ENCODE measurements at places on chromosomes 5 and 9.

- peak overlapping the region; percentile 76 for H3K4me3 ChIP-seq
- peaks cover under 1% of the 10 kb centered on the region for H3K36me3 ChIP-seq
- H3K27me3 ChIP-seq: no peaks in the 10 kb centered on the region
These were observed 586 bp downstream of the TXN start for GRCh38 chr9:110255463-110256379.

- H3K27ac ChIP-seq: no peak overlapping the region
- H3K27me3 ChIP-seq: no peaks in the 10 kb centered on the region
- no peak for DNase-seq
- no peaks in the 10 kb centered on the region for H3K36me3 ChIP-seq
These were observed 415.0 kb downstream of the KCTD16 start for GRCh38 chr5:144585681-144586080.

DNA sequence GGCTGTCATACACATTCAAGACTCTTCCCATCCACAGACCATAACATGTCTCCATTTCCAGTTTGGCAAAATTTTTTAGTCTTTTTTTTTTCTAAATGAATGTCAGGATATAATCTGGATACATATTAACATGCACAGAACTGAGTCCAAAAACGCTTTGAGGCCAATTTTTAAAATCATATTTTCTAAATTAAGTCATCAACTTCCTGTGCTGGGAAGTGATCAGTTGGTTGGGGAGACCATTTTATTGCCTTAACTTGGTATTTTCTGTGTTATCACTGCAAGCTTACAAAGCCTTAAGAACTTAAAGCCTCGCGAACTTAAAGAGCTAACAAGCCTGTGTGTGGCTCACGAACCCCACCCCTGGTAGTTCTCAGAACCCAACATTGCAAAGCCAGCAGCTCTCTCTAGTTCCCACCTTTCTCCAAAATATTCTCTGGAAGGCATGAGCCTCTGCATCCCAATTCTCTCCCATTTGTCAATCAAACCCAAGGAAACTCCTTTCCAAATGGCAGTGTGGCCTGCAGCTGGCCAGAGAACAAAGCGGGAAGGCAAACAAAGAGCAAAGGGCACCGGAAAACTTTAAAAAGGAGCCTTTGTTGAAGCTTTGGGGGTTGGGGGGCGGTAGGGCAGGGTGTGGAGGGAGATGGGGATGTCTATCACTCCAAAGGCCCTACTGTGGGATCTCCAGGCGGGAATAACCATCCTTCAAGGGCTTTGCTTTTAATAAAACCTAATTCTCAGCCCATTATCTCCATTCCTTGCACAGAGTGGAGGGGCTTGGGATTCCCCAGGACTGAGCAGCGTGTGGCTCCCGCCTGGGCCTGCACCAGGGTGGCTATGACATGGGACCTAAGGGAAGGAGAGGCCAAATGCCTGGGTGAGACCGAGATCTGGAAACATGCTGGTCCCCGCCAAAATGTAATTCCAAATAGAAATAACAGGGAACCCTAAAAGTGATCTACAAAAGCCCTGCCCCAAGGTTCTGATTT, 65.0 kb downstream of the ROR2 start:
- H3K4me1 ChIP-seq: no peaks in the 10 kb centered on the region
- H3K27ac ChIP-seq: no peak overlapping the region
- DNase-seq: no peak
- no peak overlapping the region for H3K4me3 ChIP-seq

GRCh38 chr9:3894772-3895171, 369.0 kb upstream of the RFX3 start:
- H3K36me3 ChIP-seq: no peaks in the 10 kb centered on the region
- no peak for DNase-seq
- no peak overlapping the region for H3K4me3 ChIP-seq

DNA sequence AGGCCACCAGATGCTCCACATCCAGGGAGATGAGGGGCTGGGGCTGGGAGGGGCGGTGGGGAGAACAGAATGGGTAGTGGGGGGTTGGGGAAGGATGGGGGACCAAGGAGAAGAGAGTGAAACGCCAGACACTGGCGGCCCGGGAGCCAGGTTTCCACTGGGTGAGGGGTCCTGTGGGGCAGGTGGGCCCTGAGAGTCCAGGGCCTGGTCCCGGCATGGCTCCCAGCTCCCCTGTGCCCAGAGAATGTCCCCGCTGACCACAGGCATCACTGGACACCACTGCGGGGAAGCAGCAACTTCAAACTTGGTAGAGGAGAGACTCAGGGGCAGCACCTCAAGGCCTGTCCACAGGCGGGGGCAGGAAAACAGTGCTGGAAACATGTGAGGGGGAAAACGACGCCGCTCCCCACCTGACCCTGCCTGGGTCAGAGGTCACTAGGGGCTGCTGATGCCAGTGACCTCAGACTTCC, 13.2 kb downstream of the NINJ1 start:
- H3K27me3 ChIP-seq: no peaks in the 10 kb centered on the region
- no peak overlapping the region for H3K4me3 ChIP-seq
- peaks cover 17% of the 10 kb centered on the region for H3K4me1 ChIP-seq
- no peak for DNase-seq

GRCh38 chr9:38621434-38622287, 1.3 kb upstream of the ANKRD18A start:
- H3K4me1 ChIP-seq: peaks cover 2% of the 10 kb centered on the region
- peak overlapping the region; percentile 81 for H3K27ac ChIP-seq
- no peak for DNase-seq
- H3K27me3 ChIP-seq: no peaks in the 10 kb centered on the region
- H3K36me3 ChIP-seq: no peaks in the 10 kb centered on the region

DNA sequence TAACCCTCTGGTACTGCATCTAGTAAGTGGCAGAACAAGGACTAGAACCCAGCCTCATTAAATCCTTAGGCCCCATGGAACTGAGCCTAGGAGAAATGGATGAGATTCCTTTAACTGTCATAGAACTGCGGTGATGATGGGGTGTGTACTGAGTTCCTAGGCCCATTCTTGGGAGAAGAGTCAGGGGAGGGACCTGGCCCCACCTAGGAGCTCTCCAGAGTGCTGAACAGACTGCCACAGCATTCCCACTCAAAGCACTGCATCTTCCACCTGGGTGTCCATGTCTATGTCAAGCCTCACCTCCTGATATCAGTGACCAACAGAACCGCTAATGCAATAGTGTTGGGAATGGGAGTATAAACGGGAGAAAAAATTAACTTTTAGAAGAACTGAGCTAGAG, 36.6 kb downstream of the TTLL11 start:
- no peaks in the 10 kb centered on the region for H3K36me3 ChIP-seq
- no peaks in the 10 kb centered on the region for H3K27me3 ChIP-seq
- H3K27ac ChIP-seq: no peak overlapping the region
- no peak for DNase-seq
- no peaks in the 10 kb centered on the region for H3K4me1 ChIP-seq

DNA sequence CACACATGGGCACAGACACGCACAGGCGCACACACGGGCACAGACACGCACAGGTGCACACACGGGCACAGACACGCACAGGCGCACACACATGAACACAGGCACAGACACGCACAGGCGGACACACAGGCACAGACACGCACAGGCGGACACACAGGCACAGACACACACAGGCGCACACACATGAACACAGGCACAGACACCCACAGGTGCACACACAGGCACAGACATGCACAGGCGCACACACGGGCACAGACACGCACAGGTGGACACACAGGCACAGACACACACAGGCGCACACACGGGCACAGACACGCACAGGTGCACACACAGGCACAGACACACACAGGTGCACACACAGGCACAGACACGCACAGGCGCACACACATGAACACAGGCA, 312.8 kb upstream of the IRX1 start:
- H3K27me3 ChIP-seq: no peaks in the 10 kb centered on the region
- no peaks in the 10 kb centered on the region for H3K4me1 ChIP-seq
- no peak for DNase-seq

- H3K27ac ChIP-seq: no peak overlapping the region
- no peak for DNase-seq
- no peaks in the 10 kb centered on the region for H3K27me3 ChIP-seq
- no peaks in the 10 kb centered on the region for H3K4me1 ChIP-seq
- no peak overlapping the region for H3K4me3 ChIP-seq
- H3K36me3 ChIP-seq: no peaks in the 10 kb centered on the region
These were observed 65.0 kb downstream of the IRX2 start for GRCh38 chr5:2686321-2687124.

DNA sequence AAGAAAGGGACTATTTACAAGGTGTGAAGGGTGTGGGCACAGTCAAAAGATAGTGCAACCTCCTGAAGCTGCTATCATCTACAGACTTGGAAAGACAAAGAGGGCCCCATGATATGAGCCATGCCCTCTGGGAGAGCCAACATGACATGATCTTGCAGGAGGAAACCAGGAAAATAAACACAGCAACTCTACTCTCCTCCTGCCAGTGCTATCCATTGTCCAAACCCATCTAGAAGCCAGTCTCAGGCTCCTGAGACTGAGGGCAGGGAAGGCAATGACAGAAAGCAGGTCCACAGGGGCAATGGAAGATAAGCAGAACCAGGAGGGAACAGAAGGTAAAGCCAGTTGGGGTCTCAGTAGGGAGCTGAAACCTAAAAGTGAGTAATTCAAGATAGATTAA, 37.1 kb downstream of the PLPP1 start:
- H3K4me1 ChIP-seq: no peaks in the 10 kb centered on the region
- no peaks in the 10 kb centered on the region for H3K27me3 ChIP-seq
- no peak overlapping the region for H3K4me3 ChIP-seq
- DNase-seq: no peak

GRCh38 chr5:113292462-113292861, 142.3 kb downstream of the TSSK1B start:
- no peak for DNase-seq
- no peaks in the 10 kb centered on the region for H3K36me3 ChIP-seq
- H3K27ac ChIP-seq: no peak overlapping the region
- H3K27me3 ChIP-seq: no peaks in the 10 kb centered on the region
- peaks cover 8% of the 10 kb centered on the region for H3K4me1 ChIP-seq

- no peaks in the 10 kb centered on the region for H3K27me3 ChIP-seq
- H3K27ac ChIP-seq: no peak overlapping the region
- H3K4me1 ChIP-seq: no peaks in the 10 kb centered on the region
- DNase-seq: no peak
- H3K4me3 ChIP-seq: no peak overlapping the region
These were observed 171.5 kb downstream of the NXNL2 start for GRCh38 chr9:88706193-88707113.

- no peak for DNase-seq
- no peak overlapping the region for H3K27ac ChIP-seq
- peaks cover 6% of the 10 kb centered on the region for H3K4me1 ChIP-seq
- H3K4me3 ChIP-seq: no peak overlapping the region
These were observed 123.1 kb downstream of the LIFR start for GRCh38 chr5:38433160-38433861.

- H3K36me3 ChIP-seq: peaks cover 10% of the 10 kb centered on the region
- DNase-seq: no peak
- peaks cover 58% of the 10 kb centered on the region for H3K4me1 ChIP-seq
- peak overlapping the region; percentile 70 for H3K4me3 ChIP-seq
- H3K27ac ChIP-seq: peak overlapping the region; percentile 82
- H3K27me3 ChIP-seq: no peaks in the 10 kb centered on the region
These were observed 220 bp downstream of the NOTCH1 start for GRCh38 chr9:136545692-136545964.
